ENCODE measurements at places on chromosomes 2 and 18.

GRCh38 chr2:174846941-174847938, 83.0 kb upstream of the CHRNA1 start:
- DNase-seq = no peak

- DNase-seq = no peak
Measured at GRCh38 chr2:170798996-170799395, 17.7 kb upstream of the GAD1 start.

GRCh38 chr2:9311488-9311887, 104.9 kb downstream of the ASAP2 start:
- DNase-seq = no peak

GRCh38 chr2:195304310-195304709, 352.7 kb upstream of the SLC39A10 start:
- no peak for DNase-seq

GRCh38 chr18:23053776-23054457, 81.4 kb upstream of the CABLES1 start:
- DNase-seq = no peak

GRCh38 chr18:27860701-27861107, 316.2 kb downstream of the CDH2 start:
- no peak for DNase-seq

DNA sequence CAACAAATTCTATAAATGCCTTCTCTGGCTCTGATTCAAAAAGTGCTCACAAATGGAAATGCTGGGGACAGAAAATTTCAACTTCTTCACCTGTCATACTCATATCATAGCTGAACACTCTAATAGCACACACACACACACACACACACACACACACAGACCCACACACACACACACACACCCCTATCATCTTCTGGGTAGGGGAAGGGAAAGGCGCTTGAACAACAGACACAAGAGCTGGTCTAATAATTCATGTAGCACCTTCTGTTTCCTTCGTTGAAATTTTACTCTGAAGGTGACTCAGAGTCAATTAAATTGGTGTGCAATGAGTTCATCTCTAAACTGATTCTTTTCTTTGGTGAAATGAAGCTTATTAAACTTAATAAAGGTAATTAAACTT, 32.9 kb downstream of the CD28 start:
- no peak for DNase-seq

DNA sequence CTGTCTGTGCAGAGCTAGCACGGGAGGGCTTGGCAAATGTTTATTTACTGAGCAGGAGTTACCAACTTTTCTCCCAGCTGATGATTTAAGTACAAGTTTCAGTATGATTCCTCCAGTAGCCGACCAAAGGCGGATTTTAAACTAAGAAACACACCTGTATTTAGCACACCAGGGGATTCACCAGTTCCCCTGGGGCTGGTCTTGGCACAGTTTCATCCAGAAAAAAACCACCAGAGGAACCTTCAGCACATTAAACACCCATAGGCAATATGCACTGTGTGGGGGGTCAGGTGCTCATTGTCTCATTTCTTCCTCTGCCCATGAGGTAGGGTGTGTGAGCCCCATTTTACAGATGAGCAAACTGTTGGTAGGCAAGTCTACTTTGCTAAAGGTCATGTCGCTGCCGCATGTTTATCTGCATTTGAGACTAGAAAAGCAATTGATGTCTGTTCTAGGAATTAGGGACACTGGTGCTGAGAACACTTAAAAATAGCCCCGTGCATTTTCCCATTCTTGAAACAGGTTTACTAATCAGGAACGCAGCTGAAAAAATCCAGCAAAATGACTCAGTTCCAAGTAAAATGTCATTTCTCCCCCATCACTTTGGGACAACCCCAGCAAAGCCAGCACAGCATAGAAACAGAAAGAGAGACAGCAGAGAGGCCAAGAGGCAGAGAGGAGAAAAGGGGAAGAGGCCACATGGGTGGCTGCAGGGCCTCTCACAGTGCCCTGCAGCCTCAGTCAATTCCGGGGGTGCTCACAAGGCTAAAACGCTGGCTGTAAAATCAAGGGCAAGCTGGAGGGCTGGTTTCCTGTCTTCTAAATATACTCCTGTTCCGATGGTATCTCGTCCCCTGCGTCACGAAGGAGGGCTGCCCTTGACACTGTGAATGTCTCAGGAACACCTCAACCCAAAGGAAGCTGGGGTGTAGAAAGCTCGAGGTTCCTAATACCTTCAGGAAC, 166.8 kb upstream of the ID2 start:
- DNase-seq = peak; percentile 9

- no peak for DNase-seq
Measured at GRCh38 chr2:42784204-42784880, 8.0 kb downstream of the HAAO start.

DNA sequence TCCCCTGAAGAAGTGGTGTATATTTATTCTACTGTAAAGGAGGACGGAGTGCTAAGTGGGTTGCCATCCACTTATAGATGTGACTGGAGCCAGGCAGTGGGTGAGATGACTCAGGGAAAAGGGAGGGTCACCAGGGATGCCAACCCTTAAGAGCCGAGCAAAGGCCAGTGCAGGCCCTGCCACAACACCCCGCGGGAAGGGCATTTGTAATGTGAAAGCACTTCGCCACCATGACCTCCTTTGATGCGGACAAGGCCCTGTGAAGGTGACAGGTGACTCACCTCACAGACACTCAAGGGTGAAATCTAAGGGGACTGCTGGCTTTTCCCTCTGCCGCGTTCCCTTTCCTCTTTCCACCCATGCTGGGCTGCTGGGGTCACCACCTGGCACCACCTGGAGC, 50.2 kb upstream of the MRPL33 start:
- no peak for DNase-seq

DNA sequence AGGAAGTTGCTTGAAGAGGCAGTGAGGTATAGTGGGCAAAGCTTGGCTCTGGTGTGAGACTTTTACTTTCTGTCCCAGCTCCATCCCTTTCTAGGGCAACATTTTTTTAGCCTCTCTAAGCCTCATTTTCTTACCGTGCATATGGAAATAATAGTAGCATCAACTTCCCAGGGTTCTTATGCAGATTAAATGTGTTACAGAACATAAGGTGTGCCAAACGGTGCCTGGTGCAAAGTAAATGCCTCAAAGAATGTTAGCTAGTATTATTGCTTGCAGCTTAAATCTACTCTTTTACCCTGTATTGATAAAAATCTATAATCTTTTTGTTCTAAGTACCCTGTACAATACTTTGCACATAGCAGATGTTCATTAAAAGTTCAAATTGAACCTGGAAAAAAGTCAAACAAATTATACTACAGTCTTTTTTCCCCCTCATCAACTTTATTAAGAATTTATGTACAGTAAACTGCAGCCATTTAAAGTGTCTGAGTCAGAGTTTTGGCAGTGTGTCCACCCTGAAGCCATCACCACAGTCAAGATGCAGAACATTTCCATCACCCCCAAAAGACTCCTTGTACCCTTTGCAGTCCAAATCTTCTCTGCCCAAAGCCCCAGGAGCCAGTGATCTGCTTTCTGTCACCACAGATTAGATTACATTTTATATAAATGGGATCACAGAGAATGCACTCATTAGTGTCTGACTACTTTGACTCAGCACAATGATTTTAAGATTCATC, 10.6 kb downstream of the MAPRE2 start:
- no peak for DNase-seq

DNA sequence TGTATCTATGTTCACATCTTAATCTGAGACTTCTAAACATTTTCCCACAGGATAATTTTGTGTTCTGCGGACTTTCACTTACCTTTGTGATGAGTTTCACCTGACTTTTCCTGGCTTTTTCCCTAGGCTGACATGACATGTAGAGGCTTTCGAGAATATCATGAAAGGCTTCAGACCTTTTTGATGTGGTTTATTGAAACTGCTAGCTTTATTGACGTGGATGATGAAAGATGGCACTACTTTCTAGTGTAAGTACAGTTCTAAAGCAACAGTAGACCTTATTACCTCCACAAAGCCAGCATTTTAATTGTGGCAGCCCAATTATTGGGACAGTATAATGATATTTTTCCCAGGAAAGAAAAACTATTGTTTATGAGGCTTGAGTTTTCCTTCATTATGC, 34.1 kb upstream of the METAP1D start:
- DNase-seq = no peak

- peak; percentile 37 for DNase-seq
Measured at GRCh38 chr2:30231996-30232800, 864 bp downstream of the LBH start.

GRCh38 chr2:217017456-217018252, 157.8 kb upstream of the TNP1 start:
- DNase-seq = no peak

GRCh38 chr2:98145070-98145469, 58.1 kb downstream of the VWA3B start:
- no peak for DNase-seq

DNA sequence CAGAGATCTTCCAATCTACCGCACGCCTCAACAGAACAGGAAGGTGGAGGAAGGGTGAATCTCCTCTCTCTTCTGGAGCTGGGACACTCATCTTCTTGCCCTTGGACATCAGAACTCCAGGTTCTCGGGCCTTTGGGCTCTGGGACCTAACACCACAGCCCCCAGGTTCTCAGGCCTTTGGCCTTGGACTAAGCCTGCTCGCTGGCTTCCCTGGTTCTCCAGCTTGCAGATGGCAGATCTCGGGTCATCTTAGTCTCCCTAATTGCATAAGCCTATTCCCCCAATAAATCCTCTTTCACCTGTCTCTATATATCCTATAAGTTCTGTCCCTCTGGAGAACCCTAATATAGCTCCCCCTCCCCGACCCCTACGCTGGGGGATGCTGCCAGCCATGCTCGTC, 14.8 kb downstream of the HS6ST1 start:
- DNase-seq = no peak

DNA sequence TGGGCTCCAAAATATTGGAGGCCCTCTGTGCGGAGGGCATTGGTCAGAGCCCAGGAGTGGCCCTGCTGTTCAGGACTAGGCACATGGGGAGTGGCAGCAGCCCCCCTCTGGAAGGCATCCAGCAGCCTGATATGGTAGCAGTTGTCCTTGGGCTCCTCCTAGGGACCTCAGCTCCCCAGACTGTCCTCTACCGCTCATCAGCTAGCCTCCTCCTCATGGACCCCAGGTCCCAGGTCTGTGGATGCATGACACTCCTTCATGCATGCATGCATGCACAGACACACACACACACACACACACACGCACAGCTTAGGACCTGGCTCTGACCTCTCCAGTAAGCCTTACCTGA, 15.4 kb upstream of the ATP6V1B1 start:
- DNase-seq = no peak

DNA sequence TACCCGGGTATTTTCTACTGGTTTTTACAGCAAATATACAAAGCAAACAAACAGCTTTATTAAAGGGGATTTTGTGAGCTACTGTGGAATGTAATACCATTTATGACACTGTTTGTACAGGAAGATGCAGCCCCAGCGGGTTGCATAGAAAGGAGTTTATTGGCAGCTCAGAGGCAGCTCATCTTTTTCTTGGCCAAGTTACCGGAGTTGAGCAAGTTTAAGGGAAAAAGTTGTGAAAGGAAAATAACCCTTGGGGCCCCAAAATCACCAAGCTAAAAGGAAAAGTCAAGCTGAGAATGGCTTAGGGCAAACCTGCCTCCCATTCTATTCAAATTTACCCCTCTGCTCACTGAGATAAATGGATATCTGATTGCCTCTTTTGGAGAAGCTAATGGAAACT, 60.8 kb downstream of the MOB4 start:
- no peak for DNase-seq

- no peak for DNase-seq
Measured at GRCh38 chr18:72104851-72105250, 439.3 kb downstream of the CBLN2 start.

DNA sequence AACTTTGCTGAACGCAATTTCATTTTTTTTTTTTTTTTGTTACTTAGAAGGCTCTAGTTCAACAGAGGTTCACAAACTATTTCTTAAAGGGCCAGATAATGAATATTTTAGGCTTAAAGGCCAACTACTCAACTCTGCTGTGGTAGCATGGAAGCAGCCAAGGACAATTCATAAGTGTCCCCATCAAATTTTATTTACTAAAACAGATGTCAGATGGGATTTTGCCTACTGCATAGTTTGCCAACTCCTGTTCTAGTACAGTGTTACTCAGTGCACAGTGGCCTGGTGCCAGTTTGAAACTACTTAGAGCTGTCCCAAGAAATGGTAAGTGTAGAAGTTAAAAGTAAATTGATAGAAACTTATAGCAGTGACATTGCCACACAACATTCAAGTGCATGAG, 949.4 kb upstream of the FANCL start:
- DNase-seq = no peak

DNA sequence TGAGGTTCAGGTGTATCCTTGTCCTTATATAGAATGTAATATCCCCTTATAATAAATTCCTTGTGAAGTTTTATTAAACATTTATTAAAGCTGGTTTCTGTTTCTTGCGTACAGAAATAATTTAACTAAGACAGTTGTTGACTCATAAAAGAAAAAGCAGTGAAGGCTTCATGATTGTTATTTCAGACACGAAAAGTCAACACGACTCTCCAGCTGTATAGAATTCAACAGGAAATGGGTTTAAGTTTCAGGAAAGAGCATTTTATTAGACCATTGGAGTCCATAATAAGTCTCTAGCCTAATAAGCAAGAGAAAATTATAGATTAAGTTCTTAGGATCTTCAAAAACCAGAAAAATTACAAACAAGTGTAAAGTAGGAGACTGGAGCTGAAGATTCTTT, 62.2 kb downstream of the KCNE4 start:
- no peak for DNase-seq

- DNase-seq = no peak
Measured at GRCh38 chr18:48292782-48293424, 116.3 kb downstream of the ZBTB7C start.

DNA sequence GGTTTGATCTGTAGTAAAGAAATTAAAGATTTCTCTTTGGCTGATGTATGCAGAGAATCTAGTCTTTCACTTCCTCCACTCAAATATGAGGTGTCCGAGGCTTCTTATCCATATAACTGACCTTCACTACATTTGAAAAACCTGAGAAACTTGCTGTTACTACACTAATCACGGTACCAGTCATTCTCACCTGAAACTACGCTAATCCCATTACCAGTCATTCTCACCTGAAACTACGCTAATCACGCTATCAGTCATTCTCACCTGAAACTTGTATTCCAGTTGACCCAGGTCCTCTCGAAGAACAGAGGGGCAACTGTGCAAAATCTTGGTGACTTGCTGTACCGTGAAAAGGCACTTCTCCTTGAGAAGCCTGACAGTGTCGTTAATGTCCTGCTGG, 5.1 kb downstream of the MTERF4 start:
- no peak for DNase-seq

DNA sequence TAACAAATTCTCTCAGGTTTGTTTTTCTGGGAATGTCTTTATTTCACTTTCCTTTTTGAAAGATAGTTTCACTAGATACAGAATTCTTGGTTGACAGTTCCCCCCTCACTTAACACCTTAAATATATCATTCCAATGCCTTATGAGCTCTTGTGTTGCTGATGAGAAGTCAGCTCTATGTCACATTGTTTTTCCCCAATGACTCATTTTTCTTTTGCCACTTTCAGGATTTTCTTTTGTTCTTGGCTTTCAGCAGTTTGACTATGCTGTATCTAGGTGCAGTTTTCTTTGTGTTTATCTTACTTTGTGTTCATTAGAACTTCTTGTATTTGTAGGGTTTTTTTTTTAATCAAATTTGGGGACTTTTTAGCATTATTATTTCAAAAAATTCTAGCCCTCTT, 5.6 kb upstream of the RALBP1 start:
- no peak for DNase-seq
